ENCODE measurements at places on chromosomes 2 and 18.
A peak's percentile ranks its signal among the peaks of the same experiment; 100 is the strongest.

DNA sequence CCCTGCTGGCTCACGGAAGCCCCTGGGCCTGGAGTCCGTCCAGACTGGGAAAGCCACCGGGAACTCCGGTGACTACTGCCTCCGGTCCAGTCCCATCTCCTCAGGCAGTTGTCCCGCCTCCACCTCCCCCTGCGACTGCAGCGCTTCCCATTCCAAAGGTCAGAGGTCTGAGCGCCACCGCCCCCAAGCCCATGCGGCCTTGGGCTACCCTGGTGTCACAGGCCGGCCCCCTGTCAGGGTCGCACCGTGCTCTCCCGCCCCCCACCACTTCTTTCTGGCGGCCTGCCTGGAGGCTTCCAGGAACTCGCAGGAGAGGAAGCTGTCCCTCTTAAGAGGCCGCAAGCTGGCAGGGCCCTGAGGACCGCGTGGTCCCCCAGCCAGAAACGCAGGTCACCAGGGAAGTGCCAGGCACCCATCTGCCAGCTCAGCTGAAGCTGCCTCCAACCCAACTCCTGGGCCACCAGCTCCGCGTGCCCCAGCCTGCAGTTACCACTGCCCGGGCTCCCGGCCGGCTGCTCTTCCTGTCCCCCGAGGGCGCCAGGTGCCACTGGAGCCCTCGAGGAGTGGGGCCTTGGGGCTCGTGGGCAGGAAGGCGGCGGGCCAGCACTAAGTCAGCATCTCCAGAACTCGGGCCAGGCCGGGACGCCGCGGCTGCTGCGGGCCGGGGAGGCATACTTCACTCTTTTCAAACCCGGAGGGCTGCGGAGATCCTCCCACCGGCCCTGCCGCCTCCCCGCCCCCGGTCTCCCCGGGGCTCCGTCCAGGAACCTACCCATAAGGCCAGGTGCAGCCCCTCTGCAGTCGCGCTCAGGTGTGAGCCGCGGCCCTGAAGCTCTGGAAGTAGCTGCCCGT, 83.3 kb upstream of the POMC start:
- DNase-seq: peak; percentile 35

DNA sequence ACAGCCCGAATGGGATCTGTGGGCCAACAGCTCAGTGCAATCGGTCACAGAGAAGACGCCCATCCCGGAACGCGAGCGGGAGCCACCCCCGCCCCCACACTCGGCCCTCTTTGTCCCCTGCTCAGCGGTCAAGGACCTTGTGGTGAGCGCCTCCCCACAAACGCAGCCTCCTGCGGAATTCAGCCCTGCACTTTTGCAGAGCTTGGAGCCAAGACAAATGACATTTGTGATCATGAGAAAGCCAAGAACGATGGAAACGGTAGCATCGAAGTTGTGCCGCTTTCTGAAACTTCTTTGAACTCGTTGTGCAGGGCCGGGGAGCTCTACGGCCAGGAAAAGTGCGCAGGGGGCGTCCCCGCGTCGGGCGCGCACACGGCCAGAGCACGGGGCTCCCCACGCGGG, 6.7 kb upstream of the SALL3 start:
- no peak for DNase-seq

- peak; percentile 19 for DNase-seq
These were observed 69.6 kb upstream of the CREB1 start for GRCh38 chr2:207459990-207460757.

GRCh38 chr18:11368020-11368419, 218.7 kb upstream of the PIEZO2 start:
- peak; percentile 76 for DNase-seq

DNA sequence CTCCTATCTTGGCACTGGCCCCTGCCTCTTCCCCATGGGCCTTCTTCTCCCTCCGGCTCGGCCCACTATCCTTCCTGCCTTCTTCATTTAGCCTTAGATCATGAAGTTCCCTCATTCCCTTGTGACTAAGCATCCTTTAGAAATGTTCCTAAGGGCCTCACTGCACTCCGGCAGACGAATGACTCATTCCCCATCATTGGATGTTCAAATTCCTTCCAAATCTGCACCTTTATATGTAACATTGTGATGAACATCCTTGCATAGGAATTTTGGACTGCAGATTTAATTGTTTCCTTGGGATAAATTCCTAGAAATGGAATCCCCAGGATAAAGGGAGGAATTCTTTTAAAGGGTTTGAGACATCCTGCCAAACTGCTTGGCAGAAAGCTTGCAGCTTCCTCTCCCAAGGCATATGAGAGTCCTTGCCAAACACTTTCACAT, 19.0 kb downstream of the CRACDL start:
- DNase-seq: no peak

DNA sequence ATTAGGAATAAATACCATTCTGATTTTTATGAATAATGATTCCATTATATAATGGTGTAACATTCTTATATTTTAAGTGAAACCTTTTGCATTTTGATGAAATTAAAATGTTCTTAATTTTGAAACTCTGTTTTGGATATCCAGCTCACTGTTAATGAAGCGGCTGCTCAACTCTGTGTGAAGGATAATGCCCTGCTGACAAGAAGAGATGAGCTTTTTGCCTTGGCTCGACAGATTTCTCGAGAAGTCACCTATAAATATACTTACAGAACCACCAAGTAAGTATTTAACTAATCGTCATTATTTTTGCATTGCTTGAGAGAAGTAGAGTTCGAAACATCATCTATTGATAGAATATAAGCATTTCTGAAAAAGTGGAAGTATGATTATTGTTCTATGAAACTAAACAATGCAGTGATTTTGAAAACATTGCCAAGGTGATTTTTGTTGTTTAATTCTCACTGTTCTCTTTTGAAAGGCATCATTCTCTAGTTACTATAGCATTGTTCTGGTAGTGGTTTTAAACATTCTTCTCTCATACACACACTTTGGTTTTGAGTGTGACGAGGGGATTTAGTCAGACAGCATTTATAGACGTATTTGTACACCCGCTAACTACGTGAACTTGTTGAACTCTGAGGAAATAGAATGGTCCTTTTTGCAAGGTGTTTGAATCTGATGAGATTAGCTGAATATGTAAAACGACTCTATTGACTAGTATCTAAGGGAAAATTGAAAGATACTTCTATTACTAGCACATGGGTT, 21.5 kb downstream of the NAB1 start:
- DNase-seq: no peak

DNA sequence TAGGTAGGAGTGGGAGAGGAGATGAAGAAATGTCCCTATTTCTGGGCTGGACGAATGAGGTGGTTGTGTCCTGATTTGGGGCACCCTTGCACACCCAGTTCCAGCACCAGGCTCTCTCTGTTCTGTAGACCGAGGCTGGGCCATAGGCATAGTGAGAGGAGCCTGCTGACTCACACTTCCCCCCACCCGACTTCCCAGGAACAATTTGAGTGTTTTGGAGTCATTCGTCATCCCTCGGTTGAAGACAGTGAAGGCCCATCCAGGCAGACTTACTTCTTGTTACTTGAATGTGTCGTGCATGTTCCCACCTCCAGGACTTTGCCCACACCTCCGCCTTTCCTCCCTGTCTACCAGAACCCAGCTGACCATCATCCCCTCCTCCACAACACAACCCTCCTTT, 179.1 kb downstream of the HAUS1 start:
- DNase-seq: no peak

DNA sequence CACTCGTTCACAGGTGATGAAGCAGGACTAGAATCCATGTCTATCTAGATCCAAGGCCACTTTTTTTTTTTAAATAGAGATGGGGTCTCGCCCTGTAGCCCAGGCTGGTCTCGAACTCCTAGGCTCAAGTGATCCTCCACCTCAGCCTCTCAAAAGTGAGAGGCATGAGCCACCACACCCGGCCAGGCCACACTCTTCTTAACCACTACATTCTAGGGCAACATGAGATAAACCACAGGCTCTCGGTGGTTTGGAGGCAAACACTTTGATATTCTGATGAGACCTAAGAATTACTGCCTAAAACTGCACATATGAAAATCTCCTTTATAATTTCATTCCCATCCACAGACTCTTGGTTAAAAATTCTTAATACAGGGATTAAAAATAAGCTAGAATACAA, 51.8 kb downstream of the USP34 start:
- no peak for DNase-seq

DNA sequence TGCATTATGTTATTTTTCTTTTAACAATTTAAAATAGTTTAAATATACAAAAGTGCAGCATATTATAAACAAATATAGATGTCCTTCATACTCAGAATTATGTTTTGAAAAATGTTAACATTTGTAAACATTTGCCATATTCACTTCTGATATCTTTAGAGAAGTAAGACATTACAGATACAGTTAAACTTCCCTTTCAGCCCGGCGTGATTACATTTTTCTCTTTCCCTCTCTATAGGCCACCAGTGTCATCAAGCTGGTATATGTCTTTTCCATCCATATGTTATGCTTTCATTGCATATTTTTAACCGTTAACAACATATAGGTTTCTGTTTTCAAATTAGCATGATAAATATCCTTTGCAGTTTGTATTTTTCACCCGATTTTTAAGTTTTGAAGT, 27.1 kb downstream of the TTC39C start:
- peak; percentile 57 for DNase-seq

- DNase-seq: no peak
These were observed 87.0 kb downstream of the MTX2 start for GRCh38 chr2:176356251-176356650.

GRCh38 chr2:69163109-69163508, 150.1 kb downstream of the ANTXR1 start:
- DNase-seq: peak; percentile 94
